ENCODE measurements at places on chromosomes 7 and 10. TPM values are rescaled to one million over a fixed set of nuclear protein-coding genes. Genes with fewer than 3 reads are reported as not detected.

- no peaks in the 10 kb centered on the region for H3K36me3 ChIP-seq
- H3K4me1 ChIP-seq, result no peaks in the 10 kb centered on the region
- no peak for DNase-seq
- H3K27ac ChIP-seq, result no peak overlapping the region
- no peaks in the 10 kb centered on the region for H3K27me3 ChIP-seq
- no peak overlapping the region for H3K4me3 ChIP-seq
These were observed 20.0 kb downstream of the JAZF1 start for GRCh38 chr7:28160551-28160991.

GRCh38 chr7:82609746-82610145, 166.2 kb upstream of the CACNA2D1 start:
- H3K27me3 ChIP-seq, result no peaks in the 10 kb centered on the region
- no peak for DNase-seq
- H3K4me3 ChIP-seq, result no peak overlapping the region
- H3K27ac ChIP-seq, result no peak overlapping the region
- no peaks in the 10 kb centered on the region for H3K36me3 ChIP-seq

DNA sequence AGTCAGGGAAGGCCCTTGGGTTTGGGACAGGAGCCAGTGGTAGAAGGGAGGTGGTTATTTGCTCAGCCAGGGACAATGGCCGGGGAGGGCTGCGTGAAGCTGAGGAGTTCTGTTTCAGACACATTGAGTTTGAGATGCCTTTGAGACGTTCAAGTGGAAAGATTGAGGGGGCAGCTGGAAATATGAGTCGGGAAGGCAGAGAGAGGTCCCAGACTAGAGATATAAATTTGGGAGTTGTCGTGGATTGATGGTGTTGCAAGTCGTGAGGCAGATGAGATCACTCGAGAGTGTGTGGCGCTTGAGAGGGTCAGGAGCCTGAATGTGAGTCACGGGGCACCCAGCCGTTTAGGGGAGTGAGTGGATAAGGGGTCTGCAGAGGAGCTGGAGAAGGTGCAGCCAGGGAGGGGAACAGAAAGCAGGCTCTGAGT, 73.3 kb downstream of the ZMIZ1 start:
- no peak overlapping the region for H3K4me3 ChIP-seq
- peaks cover 34% of the 10 kb centered on the region for H3K4me1 ChIP-seq
- peak overlapping the region; percentile 92 for H3K27ac ChIP-seq
- no peak for DNase-seq

GRCh38 chr7:156347132-156347531, 293.4 kb upstream of the RNF32 start:
- no peaks in the 10 kb centered on the region for H3K27me3 ChIP-seq
- no peak overlapping the region for H3K27ac ChIP-seq
- no peak overlapping the region for H3K4me3 ChIP-seq
- no peaks in the 10 kb centered on the region for H3K4me1 ChIP-seq

DNA sequence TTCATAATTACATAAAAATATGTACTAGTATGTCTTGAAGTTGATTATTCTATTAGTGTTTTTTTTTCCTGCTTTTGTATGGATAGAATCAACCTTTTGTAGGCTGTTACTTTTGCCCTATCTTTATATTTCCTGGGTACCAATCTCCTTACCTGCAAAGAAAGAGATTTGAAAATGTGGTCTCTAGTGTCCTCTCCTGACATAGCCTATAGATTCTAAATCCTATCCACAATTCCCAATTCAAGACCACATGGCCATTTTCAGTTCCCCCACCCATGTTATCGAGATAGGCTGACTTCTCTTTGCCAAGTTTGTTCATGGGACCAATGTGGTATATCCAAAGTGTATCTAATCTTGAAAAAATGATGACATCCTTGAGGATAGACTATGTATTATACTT, 269.4 kb upstream of the SEMA3D start:
- H3K36me3 ChIP-seq, result no peaks in the 10 kb centered on the region
- H3K27me3 ChIP-seq, result no peaks in the 10 kb centered on the region
- no peak for DNase-seq
- no peak overlapping the region for H3K27ac ChIP-seq
- H3K4me3 ChIP-seq, result no peak overlapping the region
- H3K4me1 ChIP-seq, result no peaks in the 10 kb centered on the region

DNA sequence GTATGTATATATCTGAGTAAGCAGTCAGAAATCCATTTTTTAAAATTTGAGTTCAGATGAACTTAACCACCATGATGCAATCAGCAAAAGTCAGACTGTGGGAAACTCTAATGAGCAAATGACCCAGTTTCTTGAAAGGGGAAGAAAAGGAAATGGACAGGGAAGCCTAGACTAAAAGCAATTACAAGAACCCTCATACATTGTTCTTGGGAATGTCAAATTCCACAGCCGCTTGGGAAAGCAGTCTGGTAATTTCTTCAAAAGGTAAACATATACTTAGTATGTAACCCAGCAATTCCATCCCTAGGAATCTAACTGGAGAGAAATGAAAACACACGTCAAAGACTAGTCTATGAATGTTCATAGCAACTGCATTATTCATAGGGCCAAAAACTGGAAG, 16.4 kb upstream of the FOXK1 start:
- DNase-seq, result no peak
- H3K4me1 ChIP-seq, result no peaks in the 10 kb centered on the region
- H3K27me3 ChIP-seq, result no peaks in the 10 kb centered on the region
- H3K27ac ChIP-seq, result no peak overlapping the region
- H3K4me3 ChIP-seq, result no peak overlapping the region
- H3K36me3 ChIP-seq, result no peaks in the 10 kb centered on the region

DNA sequence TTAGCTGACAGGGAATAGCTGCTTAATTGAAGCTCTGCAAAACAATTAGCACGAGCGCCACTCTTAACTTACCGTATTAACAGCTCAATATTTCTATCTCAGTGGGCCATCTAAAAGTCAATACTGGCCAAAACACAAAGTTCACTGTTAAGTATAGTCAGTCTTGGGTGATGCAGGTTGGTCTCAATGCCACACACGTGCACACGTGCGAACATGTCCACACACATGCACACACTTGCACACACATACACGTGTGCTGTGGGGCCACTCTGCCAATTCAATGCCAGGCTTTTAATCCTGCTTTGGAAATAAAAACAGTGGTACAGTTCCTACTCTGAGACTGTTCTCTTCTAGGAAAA, 105.1 kb downstream of the GRB10 start:
- no peak overlapping the region for H3K4me3 ChIP-seq
- no peaks in the 10 kb centered on the region for H3K4me1 ChIP-seq
- H3K27me3 ChIP-seq, result no peaks in the 10 kb centered on the region
- no peak overlapping the region for H3K27ac ChIP-seq
- H3K36me3 ChIP-seq, result no peaks in the 10 kb centered on the region

GRCh38 chr7:88885131-88885530, 89.6 kb upstream of the TEX47 start:
- H3K4me1 ChIP-seq, result no peaks in the 10 kb centered on the region
- no peak overlapping the region for H3K4me3 ChIP-seq
- no peak for DNase-seq
- no peak overlapping the region for H3K27ac ChIP-seq
- H3K27me3 ChIP-seq, result no peaks in the 10 kb centered on the region

ASB10 gene
- total RNA-seq, result not detected

SPDYE18 gene
- total RNA-seq, result 1.4 TPM

GDF2 gene
- not detected for total RNA-seq

OTUD1 gene
- total RNA-seq, result 15.7 TPM
